HCT116 (cell line): ENCODE measurements at places on chromosomes 7 and 10.

GRCh38 chr7:43136064-43136463, 23.6 kb downstream of the HECW1 start:
- no peak overlapping the region for H3K4me3 ChIP-seq
- H3K27me3 ChIP-seq = no peaks in the 10 kb centered on the region
- no peak for DNase-seq
- H3K27ac ChIP-seq = no peak overlapping the region
- H3K4me1 ChIP-seq = peaks cover 16% of the 10 kb centered on the region

- no peak for DNase-seq
- H3K36me3 ChIP-seq = no peaks in the 10 kb centered on the region
- H3K27ac ChIP-seq = no peak overlapping the region
Measured at GRCh38 chr10:49508249-49508648, 30.7 kb downstream of the ERCC6 start.

DNA sequence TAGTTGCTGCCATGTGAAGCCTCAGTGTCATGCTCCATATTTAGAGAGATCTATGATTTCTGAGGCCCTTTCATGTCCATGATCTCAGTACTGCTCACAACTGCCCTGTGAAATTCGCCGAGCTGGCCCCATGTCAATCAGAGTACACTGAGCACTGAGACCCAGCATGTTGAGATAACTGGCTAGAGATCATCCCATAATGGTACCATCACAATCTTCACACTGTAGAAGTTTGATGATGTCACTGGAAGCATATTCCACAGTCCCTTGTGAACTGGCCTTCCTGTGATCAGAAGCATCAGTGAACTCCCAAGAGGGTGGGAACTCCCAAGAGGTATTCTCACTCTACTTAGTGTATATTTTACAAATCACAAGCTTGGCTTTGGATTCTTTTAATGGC, 116.0 kb downstream of the EGFR start:
- peaks cover 60% of the 10 kb centered on the region for H3K4me1 ChIP-seq
- DNase-seq = no peak
- H3K27me3 ChIP-seq = no peaks in the 10 kb centered on the region
- peak overlapping the region; percentile 98 for H3K27ac ChIP-seq
- H3K36me3 ChIP-seq = peaks cover 6% of the 10 kb centered on the region; the same call in 1 of the 2 replicates

DNA sequence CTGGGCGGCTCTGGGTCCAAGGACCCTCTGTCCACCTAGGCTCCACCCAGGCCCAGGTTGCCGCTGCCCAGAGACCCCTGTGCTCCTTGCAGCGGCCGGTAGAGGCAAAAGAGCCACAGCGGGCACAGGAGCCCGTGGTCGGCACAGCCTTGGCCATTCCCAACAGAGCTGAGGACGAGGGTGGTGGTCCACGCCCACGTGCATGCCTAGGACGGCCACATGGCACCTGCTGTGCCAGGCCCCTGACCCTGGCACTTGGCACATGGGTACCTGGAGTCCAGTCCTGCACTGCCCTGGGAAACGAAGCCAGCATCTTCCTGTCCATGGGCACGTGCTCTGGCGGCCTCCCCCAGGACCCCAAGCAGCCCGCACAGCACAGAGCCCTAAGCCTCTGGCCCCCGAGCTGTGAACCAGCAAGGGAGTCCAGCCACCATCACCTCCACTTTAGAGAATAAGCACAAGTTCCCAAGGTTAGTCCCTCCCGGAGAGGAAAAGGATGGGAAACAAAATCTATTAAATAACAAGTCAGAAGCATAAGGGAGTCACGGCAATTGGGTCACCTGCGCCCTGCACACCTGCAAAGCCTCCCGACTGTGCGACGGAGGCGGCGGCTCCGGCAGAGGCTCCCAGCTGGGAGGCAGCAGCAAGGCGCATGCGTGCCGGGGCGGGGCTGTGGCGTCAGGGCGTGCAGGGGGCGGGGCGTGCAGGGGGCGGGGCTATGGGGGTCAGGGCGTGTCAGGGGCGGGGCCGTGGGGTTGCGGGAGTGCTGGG, 59.1 kb downstream of the STK32C start:
- H3K27me3 ChIP-seq = no peaks in the 10 kb centered on the region
- peak; percentile 4 for DNase-seq
- H3K27ac ChIP-seq = no peak overlapping the region
- H3K36me3 ChIP-seq = no peaks in the 10 kb centered on the region
- peak overlapping the region; percentile 47 for H3K4me3 ChIP-seq
- no peaks in the 10 kb centered on the region for H3K4me1 ChIP-seq

DNA sequence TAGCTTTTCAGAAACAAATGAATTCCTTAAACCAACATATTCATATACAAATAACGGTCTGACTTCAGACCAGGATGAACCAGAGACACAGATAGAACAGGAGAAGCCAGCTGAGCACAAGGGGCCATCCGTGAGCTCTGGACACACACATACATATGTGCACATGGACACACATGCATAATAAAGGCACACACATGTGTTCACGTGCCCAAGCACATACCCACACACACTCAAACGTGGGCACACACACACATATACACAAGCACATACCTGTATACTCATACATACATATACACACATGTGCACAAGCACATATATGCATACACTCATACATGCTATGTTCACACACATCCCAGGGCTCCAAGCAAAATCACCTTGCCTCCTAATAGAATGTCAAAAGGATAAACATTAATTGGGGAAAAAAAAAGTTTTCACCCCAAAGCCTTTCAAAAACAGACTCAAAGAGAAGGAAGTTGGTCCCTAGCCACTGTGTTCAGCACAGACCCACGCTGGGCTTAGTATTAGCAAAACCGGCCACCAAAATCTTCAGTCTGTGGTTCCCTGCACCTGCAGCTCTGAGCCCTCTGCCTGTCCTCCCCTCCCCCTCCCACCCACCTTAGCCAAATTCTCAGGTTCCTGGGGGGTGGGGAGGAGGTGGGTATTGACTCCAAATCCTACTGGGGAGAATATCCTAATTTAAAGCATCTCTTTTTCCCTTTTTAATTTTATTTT, 100.4 kb upstream of the MACROH2A2 start:
- DNase-seq = no peak
- no peaks in the 10 kb centered on the region for H3K4me1 ChIP-seq

DNA sequence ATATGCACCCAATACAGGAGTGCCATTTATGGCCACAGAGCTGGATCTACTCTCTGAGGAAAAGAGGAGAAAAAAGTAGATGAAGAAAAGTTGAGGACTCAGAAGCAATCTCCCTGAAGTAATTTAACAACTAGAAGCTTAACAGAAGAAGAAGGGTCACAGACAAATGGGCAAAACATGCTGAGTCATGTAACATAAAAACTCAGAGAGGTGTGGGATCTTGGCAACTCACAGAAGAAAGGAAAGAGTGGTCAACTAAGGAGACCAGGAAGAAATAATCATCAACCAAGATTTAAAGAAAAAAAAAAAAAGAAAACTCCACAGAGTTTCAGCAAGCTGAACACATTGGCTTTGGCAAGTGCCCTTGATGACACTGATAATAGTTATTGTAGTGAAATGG, 51.8 kb upstream of the BET1 start:
- H3K36me3 ChIP-seq = no peaks in the 10 kb centered on the region
- H3K4me1 ChIP-seq = no peaks in the 10 kb centered on the region
- no peak overlapping the region for H3K27ac ChIP-seq
- no peak for DNase-seq
- no peak overlapping the region for H3K4me3 ChIP-seq

GRCh38 chr7:14698239-14698638, 204.3 kb downstream of the DGKB start:
- no peaks in the 10 kb centered on the region for H3K27me3 ChIP-seq
- DNase-seq = no peak
- H3K36me3 ChIP-seq = no peaks in the 10 kb centered on the region
- no peak overlapping the region for H3K27ac ChIP-seq
- no peak overlapping the region for H3K4me3 ChIP-seq

DNA sequence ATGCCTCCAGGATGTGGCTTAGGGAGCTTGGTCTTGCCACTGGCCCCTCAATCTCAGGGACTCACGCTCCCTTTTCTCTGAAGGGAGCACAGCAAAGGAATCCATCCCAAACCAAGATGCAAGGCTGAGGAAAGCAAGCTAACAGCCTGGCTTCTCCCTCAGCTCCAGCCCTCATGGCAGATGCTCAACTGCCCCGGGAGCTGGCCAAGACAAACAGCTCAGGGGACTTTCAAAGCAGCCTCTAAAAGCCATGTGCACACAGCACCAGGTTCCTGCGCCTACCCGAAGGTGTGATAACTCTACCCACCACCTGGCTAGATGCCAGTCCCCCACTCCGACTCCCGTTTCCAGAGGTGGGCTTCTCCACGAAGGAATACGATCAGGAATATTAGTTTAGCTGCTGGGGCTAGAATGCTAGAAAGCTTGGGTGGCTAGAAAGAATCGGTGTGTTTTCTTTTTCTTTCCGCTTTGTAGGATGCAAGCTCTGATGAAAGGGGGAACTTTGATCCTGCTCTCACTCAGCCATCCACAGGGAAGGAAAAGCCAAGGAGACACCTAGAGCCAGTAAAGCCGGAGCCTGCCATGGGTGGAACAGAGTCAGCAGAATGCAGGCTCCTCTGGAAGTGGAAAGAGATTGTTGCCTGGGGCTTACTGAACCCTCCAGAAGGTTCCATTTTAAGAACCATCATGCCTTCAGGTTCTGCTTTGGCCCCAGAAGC, 89.0 kb upstream of the FGFR2 start:
- H3K4me3 ChIP-seq = no peak overlapping the region
- H3K4me1 ChIP-seq = no peaks in the 10 kb centered on the region
- H3K27ac ChIP-seq = no peak overlapping the region
- peaks cover 46% of the 10 kb centered on the region for H3K27me3 ChIP-seq

GRCh38 chr7:76351372-76351771, 7.4 kb downstream of the YWHAG start:
- no peak for DNase-seq
- no peaks in the 10 kb centered on the region for H3K4me1 ChIP-seq
- no peak overlapping the region for H3K4me3 ChIP-seq

GRCh38 chr7:133703547-133703946, 423.6 kb upstream of the LRGUK start:
- H3K27me3 ChIP-seq = no peaks in the 10 kb centered on the region
- no peak overlapping the region for H3K27ac ChIP-seq
- 0 out of 2 replicates have a peak, but pooled peaks cover 4% of the 10 kb centered on the region for H3K4me1 ChIP-seq
- no peak for DNase-seq
- H3K4me3 ChIP-seq = no peak overlapping the region
- no peaks in the 10 kb centered on the region for H3K36me3 ChIP-seq

DNA sequence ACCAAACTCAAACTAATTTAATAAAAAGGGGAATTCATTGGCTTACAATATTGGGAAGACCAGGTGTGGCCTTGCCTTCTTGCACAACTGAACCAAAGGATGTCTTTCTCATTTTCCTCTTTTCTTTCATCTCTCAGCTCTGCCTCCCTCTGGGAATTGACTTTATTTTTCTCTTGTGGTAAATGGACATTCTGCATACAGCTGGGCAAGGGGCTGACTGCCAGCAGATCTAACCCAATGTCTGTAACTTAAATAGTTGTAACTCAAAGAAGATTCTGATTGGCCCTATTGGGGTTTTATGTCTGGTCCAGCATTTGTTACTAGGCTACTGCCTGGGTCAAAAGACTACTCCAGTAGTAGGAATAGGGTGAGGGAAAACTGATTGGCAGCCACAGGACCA, 15.3 kb downstream of the PTTG1IP2 start:
- H3K36me3 ChIP-seq = no peaks in the 10 kb centered on the region
- no peak overlapping the region for H3K4me3 ChIP-seq
- no peak for DNase-seq
- no peaks in the 10 kb centered on the region for H3K4me1 ChIP-seq

- H3K27ac ChIP-seq = no peak overlapping the region
- H3K4me1 ChIP-seq = no peaks in the 10 kb centered on the region
- H3K36me3 ChIP-seq = no peaks in the 10 kb centered on the region
- H3K4me3 ChIP-seq = no peak overlapping the region
- no peaks in the 10 kb centered on the region for H3K27me3 ChIP-seq
- no peak for DNase-seq
Measured at GRCh38 chr10:133082685-133083421, 4.9 kb upstream of the ADGRA1 start.

GRCh38 chr7:132200141-132200540, 376.1 kb downstream of the PLXNA4 start:
- H3K4me3 ChIP-seq = no peak overlapping the region
- H3K27me3 ChIP-seq = peaks cover 10% of the 10 kb centered on the region
- DNase-seq = no peak
- H3K36me3 ChIP-seq = no peaks in the 10 kb centered on the region
- H3K4me1 ChIP-seq = no peaks in the 10 kb centered on the region

DNA sequence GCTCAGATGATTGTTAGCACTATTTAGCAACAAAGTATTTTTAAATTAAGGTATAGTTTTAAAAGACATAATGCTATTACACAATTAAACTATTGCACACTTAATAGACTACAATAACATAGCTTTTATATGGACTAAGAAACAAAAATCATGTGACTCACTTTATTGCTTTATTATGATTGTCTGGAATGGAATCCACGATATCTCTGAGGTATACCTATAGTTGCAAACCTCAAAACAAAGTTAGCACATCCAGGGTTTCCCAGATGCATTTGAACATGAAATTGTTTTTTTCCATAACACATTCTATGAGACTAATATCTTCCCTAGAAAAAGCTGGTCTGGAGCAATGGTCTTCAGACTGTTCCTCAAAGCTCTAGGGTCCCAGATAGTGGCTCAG, 18.3 kb upstream of the RPEL1 start:
- no peak overlapping the region for H3K4me3 ChIP-seq
- no peak for DNase-seq
- H3K27ac ChIP-seq = no peak overlapping the region
- no peaks in the 10 kb centered on the region for H3K36me3 ChIP-seq

DNA sequence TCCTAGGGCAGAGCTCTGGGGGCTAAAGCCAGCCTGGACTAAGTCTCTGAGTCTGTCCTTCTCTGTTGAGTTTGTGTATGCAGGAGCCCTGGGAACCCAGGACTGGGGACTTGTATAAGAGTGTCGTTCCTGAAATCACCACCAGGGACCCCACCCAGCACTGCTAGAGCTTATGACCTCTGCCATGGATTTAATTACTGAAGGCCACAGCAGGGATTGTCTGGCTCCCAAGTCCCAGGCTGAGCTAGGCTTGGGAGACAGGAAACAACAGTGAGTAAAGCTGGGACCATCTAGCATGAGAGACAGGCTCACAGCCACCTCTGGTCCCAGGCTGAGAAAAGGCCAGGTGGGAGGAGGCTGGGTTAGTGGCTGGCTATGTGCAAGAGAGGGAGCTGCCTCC, 1.4 kb upstream of the TSPAN15 start:
- peaks cover 39% of the 10 kb centered on the region for H3K4me1 ChIP-seq
- no peaks in the 10 kb centered on the region for H3K36me3 ChIP-seq
- peak overlapping the region; percentile 58 for H3K27ac ChIP-seq
- peak; percentile 77 for DNase-seq
